ENCODE measurements at places on chromosomes 2 and 18.

DNA sequence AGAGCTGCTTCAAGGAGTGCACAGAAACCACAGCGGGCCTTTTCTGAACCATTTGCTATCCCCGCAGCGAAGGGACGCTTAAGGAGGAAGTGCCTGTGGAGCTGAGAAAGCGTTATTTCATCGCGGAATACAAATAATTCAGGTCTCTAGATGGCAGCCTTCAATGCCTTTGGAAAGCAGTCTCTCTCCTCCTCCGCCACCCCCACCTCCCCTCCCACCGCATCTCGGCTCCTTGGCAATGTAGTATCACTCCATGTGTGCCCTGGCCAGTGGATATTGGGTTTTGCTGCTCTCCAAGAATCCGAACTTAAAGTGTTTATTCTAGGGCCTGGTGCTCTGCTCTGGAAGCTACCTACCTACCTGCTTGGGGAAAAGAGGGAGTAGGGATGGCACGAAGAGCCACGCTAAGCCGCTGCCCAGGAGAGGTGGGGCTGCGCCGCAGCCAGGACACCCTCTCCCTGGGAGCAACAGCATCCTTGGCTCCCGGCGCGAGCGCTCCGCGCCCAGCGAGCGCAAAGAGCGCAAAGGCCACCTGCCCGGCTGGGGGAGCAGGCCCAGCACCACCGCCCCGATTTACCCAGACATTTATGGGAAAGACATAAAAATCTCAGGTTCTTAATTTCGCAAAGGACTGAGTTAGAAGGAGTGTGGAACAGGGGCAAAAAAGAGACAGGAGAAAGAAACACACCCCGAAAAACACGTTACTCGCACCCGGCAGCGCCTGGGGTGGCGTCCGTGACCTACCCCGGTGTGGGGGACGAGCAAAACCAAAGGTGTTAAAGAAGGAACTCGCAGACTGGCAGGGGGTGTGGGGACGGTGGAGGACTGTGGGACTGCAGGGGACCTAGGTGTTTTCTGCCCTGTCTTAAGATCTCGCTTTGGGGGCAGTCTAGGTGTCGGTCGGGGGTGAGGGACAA lies 1.0 kb downstream of the SPHKAP start:
- no peak for DNase-seq

DNA sequence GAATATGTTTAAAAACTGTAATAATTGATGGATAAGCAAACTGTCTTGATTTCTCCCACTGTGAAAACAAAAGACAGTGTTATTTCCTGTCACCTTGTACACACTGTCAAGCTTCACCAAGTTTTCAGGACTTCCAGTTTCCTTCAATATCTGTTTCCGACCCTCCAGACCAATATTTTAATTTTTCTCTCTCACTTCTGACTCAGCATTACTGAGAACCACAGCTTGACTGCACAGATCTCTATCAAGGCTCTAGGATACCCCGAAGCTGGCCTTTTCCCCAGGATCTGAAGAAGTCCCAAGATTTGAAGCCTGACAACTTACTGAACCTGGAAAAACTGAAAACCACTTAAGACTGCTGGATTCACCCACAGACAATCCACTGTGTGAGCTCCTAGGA lies 13.2 kb upstream of the SULT1C3 start:
- no peak for DNase-seq

- no peak for DNase-seq
These were observed 323.9 kb upstream of the SOX11 start for GRCh38 chr2:5368263-5368662.

DNA sequence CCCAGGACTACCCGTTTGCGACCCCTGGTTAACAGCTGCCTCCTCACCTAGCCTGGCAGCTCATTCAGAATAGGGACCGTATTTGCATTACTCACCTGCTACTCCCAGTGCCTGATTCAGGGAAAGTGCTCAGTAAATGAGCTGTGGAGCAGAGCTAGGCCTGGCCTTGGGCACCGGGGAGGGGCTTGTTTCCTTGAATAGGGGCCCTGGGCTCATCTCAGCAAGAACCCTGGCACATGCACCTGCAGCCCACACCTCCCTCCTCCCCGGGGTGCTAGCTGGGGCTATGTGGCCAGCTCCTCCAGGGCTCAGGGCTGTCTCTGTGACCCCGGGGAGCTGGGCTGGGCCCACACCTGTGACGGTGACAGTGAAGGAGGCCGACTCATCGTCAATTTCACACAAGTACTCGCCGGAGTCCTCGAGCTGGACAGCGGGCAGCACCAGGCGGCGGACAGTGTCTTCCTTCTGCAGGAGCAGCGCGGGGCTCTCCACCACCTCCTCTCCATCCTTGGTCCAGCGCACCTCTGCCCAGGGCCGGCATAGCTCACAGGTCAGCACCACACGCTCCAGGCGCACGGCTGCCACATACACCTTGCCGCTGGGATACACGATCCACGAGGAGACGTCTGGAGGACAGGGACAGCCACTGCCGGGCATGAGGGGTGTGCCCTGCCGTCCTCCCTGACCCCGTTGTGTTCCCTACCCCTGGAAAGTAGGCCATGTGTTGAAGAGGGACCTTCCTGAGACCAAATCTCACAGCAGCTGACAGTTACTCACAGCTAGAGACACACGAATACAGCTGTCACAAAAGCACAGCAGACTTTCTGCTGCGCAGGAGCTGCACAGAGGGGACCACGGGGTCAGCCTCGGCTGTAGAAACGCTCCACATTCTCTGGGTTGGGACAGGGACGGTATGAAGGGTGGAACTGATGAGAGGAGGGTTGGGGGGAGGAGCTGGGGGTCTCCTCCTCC lies 9.0 kb downstream of the OBSL1 start:
- DNase-seq: no peak

GRCh38 chr2:85016446-85016845 lies 45.5 kb downstream of the KCMF1 start:
- DNase-seq: no peak

DNA sequence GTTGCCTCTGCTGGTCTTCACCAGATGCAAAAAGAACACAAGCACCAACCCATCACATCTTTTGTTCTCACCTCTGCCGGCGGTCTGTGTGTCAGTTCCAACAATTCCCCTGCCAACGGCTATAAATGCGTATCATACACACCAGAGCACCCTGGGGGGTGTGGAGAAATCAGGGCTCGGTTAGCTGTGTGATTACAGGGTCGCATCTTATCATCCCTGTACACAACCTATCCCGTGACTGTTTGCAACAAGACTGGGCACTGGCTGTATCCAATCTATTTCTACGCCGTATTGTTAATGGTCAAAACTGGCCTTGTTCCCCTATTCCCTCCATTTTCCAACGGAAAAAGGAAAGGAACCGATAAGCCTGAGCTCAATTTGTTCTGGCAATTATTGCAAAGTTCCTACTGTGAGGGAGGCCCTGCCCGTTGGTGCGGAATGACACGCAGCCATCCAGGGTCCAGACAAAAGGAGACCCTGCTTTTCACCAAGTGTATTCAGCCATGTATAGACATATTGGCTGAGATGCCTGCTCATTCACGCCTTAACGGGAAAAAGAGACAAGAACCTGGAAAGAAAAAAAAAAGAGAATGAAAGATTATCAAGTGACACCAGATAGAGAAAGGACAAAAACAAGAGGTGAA lies 136.9 kb downstream of the CDH20 start:
- DNase-seq: no peak

GRCh38 chr2:144748443-144748842 lies 228.5 kb upstream of the ZEB2 start:
- no peak for DNase-seq

DNA sequence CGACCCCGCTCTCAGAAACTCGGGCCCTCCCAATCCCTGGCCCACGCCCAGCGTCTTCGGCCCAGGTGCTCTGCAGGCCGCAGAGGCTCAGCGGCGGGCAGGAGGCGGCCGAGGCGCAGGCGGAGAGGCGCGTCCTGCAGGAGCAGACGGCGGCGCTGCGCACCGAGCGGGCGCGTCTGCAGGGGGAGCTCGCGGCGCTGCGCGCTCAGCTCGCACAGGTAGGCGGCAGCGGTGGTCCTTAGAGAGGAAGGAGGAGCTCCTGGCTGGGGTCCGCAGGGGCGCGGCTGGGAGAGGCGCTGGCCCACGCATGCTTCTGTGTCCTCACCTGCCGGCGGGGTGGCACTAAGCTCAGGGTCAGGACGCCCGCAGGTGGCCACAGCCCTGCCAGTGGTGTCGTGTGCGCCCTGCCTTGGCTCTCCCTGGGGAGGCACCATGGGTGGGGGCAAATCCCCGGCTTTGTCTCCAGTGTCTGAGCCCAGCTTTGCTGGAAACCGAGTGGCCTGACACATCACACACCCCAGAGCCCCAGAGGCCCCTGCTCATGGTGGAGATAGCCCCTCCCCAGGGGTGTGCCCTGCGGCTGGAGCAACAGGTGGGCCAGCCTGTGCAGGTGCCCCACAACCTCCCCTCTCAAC lies 14.9 kb upstream of the SNED1 start:
- no peak for DNase-seq

- DNase-seq: peak; percentile 27
These were observed 75.3 kb downstream of the VSNL1 start for GRCh38 chr2:17615728-17616351.

DNA sequence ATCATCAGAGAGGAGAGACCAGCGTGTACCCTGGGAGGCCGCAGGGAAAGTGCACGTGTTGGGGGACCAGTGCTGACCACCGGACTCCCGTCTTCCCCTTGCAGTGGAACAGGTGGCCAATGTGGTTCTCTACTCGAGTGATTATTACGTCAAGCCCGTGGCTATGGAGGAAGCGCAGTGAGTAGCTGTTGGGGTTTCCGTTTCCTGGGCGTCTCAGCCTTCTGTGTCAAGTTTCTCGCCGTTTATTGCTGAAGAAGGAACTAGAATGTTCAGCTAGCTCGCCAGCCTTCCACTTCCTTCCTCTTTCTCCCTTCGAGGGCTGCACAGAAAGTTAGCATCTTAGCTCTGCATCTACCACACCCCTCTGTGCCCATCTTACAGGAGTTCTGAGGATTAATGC lies 22.8 kb upstream of the DGKD start:
- DNase-seq: no peak

DNA sequence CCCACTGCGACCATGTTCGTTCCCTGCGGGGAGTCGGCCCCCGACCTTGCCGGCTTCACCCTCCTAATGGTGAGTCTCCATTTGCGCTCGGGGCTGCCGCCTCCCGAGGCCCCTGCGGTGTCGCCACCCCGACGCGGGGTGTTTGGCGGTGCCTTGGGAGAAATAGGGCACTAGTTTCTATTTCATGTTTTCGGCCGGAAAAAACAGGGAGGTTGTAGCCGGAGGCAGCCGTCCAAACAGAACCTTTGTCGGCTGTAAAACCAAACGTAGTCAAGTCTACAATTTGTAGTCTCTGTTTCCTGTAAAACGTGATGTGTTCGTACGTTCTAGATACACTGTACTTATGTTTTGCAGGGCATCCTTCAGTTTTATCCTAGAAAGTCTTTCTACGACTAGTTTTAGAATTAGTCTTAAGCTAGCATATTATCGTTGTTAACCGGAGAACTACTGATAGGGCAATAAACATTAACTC lies 290 bp downstream of the PSMG2 start:
- DNase-seq: no peak

DNA sequence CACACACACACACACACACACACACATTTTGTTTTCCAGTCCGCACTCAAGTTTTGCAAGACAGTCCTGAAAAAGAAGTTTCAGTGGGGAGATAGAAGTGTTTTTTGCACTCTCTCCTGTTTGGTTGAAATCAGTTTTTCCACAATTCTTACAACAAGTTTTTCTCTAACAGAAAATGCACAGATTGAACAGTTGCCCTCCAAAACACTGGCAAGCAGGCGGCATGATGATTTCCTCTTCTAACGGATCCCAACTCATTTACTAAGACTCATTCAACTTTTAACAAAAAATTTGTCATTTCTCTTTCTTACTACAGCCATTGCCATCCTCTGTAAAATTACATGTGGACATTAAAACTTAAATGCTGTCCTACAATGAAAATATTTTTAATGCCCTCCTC lies 117.6 kb upstream of the DTNA start:
- no peak for DNase-seq

DNA sequence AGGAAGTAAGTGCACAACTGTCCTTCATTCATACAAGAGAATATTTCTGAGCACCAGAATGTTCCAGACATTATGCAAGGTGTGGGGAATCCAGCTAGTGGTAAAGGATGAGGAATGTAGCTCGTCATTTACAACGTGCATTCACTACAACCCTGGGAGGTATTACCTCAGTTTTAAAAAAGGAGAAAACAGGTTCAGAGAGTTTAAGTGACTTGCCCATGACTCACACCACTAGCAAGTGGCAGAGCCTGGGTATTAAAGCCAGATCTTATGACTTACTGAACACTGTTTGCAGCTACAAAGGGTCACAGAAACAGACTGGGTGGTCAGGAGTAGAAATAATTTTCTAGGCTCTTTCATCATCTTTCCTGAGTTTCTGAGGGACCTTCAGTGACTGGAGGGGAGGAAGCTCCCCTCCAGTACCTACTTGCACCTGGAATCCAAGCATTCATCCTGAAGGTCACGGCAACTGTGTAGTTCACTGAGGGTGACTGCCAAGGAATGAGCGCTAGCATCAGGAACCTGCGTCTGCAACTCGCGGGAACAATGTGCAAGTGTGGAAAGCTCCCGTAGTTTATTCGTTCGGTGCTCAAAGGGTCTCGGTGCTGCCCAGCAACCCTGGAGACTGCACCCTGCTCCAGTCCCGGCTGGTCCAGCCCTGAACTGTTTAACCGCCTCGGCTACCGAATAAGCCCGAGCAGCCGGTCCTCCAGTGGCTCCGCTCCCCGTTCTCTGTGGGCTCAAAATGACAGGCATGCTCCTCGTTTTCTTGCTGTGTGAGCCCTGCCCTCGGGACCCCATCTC lies 647 bp downstream of the CCDC121 start:
- DNase-seq: no peak

DNA sequence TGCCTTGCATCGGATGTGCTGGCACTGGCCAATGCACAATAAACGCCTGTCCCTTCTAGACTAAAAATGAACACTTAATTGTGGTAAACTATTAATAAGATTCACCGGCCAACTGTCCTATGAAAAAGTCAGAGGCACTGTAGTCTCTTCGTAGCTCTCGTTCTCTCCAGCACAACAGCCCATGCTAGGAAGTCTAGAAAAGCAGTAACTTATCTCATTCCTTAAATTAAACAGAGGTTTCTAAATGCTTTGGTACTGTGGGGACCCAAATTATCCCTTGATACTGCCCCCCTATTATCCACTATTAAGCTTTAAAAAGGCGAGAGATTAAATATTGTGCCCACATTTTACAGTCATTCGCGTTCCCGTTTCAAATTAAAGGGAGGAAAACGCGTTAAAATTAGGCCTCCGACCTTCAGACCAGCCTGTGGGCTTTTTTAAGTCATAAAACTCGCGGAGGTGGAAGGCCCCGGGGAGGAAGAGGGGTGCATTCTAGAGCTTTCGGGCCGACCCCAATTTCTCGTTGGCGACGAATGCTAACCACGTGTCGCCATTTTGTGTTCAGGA lies 1.5 kb upstream of the PCBP1 start:
- no peak for DNase-seq

- no peak for DNase-seq
These were observed 31.4 kb upstream of the RHOB start for GRCh38 chr2:20415511-20415918.

DNA sequence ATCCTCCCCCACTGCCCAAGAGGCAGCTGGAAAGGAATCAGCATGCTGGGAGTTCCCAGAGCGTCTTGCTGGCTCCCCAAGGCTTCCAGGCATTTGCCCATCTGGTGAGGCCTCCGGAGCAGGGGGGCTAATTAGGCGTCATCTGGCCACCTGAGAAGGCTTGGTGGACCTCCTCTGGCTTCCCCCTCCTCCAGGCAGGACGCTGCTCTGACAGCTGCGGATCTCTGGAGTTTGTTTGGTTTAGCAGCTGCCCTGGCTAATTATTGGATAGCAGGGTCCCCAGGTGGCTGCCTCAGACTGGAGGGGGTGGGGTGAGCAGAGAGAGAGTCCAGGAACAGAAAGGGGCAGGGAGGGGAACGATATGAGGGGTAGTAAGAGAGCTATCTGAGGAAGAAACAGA lies 425.2 kb upstream of the MEX3C start:
- DNase-seq: no peak

All from AG09319 (cell line).